Activated naive CD4-positive, alpha-beta T cell (primary cell): ENCODE measurements at places on chromosomes 6 and 20.

GRCh38 chr6:53205778-53206177 lies 57.1 kb upstream of the GCM1 start:
- DNase-seq = no peak

DNA sequence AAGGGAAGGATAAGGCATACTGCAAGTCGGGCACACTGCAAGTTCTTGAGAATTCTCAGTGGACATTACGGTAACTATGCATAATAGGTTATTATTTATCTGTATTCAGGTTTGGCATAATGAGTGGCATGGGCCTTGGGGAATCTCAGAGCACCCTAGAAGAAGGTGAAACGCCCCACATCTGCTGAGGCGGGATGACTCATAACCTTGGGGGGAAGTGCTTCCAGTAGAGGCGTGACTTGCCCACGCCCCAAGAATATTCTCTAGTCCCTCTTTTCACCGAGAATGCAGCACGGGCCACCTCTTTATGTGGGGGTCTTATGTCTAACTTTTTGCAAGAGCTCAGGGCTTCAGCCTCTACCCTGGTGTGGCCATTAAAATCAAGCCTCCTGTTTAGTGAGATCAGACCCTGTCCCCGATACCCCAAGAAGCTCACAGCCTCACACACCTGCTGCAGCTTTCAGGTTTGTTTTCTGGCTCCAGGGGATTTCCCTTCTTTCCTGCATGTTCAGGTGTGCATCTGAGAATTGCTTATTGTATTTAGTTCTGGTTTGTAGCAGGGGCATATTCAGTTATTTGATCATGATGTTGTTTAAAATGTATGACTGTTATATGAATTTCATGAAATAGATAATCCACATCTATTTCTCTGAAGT lies 19.1 kb downstream of the ZFP64 start:
- DNase-seq = no peak

DNA sequence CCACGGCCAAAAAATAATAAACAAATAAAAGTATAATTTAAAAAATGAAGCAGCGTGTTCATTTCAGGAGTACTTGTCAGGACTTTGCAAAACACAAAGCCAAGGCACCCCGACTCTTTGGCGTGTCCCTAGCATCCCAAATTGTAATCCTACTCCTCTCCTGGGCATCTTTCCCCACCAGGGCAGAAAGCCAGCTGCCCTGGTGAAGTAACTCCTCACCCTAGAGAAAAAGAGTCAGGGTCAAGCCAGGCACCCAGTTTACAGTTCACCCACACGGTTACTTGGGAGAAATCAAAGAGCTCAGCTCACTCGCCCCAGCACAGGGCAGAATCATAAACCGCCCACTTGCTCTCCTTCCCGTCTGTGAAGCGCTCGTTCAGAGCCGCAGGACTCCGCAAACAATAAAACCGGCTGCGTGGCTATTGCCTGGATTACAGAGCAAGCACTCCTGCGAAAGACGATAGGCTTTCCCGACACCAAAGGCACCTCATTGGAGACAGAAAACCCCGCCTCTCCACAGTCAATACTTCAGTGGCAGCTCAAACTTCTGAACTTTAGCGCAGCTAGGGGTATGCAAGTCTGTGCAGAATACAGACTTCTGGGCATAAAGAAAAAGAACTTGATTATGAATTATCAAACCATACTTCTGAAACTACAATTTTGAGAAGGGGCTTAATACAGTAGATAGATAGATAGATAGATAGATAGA lies 73.0 kb upstream of the NHSL1 start:
- no peak for DNase-seq

- DNase-seq = no peak
These were observed 96.4 kb upstream of the EPHA7 start for GRCh38 chr6:93515736-93516135.

GRCh38 chr6:23989885-23990533 lies 136.0 kb upstream of the NRSN1 start:
- DNase-seq = no peak

DNA sequence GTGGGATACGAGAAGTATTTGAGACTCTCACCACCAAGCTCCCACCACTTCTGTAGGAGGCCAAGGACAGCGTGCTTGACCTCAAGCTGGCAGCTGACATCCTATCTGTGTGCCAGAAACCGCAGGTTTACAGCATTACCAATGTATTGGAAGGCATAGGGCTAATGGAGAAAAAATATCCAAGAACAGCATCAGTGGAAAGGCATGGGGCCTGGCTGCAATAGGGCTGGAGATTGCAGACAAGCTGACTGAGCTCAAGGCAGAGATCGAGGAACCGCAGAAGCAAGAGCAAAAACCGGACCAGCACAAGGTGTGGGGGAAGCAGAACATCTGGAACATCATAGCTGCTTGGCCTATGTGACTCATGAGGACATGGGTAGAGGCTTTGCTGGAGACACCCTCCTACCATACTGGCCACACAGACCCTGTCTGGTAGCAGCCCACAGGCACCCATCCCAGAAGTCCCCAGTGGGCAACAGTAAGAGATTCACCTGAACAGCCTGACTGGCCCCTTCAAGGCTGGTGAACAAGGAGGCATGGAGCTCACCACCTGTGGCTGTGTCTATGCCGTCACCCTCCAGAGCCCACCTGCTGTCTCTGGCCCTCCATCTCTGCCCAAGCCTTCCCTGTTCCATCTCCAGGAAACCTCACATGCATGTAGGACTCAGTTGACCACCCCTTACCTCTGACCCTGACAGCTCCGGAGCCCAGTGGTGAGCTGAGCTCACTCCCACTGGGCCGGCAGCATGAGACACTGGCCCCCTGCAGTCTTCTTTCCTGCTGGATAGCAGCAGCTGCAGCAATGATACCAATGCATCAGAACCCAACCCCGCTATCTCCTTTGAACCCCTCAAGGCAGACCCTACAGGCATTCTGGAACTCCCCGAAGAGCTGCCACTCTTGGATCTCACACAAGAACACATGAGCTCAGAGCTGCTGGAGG lies 171.1 kb downstream of the KIF6 start:
- no peak for DNase-seq

GRCh38 chr6:99611148-99611547 lies 4.5 kb downstream of the PRDM13 start:
- no peak for DNase-seq

GRCh38 chr6:5855787-5856470 lies 150.8 kb downstream of the NRN1 start:
- no peak for DNase-seq

GRCh38 chr6:139644821-139645220 lies 270.4 kb upstream of the CITED2 start:
- no peak for DNase-seq

- DNase-seq = no peak
These were observed 3.4 kb downstream of the EYA4 start for GRCh38 chr6:133244519-133244918.

GRCh38 chr6:122730775-122731386 lies 48.6 kb upstream of the FABP7 start:
- no peak for DNase-seq

- DNase-seq = no peak
These were observed 35.7 kb downstream of the MGME1 start for GRCh38 chr20:18004384-18005031.
